T-cell (primary cell): ENCODE measurements at places on chromosomes 16 and 17. TPM values are rescaled to one million over a fixed set of nuclear protein-coding genes. Genes with fewer than 3 reads are reported as not detected.

DNA sequence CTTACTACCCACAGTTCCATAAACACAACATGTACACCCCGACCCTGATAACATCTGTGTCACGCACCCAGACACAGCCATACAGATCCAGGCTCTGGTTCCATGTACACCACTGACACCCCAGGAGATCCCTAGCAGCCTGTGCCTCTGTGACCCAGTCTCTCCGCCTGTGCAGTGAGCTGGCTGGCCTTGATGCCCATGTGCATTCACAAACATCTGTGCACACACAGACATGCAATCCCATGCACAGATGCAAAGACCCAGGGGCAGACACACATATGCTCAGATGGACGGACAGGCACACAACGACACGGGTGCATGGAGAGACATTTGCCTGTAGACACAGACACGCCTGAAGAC, 4.1 kb downstream of the CCDC102A start:
- no peak for DNase-seq

Gene ASPHD1
- total RNA-seq, result not detected

- DNase-seq, result no peak
These were observed 15.3 kb downstream of the NPLOC4 start for GRCh38 chr17:81621494-81622130.

- DNase-seq, result no peak
These were observed 11.8 kb downstream of the NLRC5 start for GRCh38 chr16:57001026-57001679.

GRCh38 chr17:11719856-11720255, 121.6 kb downstream of the DNAH9 start:
- DNase-seq, result no peak
